ENCODE measurements at places on chromosomes 3 and 15.

- DNase-seq: no peak
These were observed 49.1 kb upstream of the CSPG4 start for GRCh38 chr15:75761446-75762356.

- no peak for DNase-seq
These were observed 418.0 kb downstream of the PLCL2 start for GRCh38 chr3:17302774-17303173.

GRCh38 chr3:186775999-186776398, 7.4 kb upstream of the EIF4A2 start:
- no peak for DNase-seq

DNA sequence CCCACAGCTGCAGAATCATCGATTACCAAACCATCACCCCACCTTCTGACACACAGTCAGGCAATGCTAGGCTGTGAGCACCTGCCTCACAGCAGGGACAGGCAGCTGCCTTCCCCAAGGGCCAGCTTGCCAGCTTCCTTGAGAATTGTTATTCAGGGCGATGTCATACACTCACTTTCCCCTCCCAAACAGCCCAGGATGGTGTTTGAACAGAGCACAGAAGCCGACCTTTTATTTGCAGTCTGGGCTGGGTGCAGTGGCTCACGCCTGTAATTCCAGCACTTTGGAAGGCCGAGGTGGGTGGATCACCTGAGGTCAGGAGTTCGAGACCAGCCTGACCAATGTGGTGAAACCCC, 84.5 kb upstream of the HERC1 start:
- DNase-seq: no peak

DNA sequence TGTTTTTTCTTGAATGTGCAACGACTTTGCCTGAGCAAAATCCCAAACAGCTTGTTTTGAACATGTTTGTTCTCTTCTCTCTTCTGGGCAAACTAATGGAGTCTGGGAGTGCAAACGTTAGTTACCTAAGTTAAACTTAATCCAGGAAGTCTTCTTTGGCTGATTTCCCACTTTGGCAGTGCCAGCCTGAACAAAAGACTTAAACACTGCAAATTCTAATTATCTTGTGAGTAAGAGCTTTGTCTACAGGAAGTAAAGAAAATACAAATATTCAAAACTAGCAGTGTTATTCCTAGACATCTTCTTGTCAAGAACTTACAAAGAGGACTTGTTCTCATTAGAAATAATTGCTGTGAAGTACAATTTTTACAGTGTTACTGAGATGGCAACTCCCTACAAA, 16.7 kb upstream of the DENND6A start:
- DNase-seq: no peak

DNA sequence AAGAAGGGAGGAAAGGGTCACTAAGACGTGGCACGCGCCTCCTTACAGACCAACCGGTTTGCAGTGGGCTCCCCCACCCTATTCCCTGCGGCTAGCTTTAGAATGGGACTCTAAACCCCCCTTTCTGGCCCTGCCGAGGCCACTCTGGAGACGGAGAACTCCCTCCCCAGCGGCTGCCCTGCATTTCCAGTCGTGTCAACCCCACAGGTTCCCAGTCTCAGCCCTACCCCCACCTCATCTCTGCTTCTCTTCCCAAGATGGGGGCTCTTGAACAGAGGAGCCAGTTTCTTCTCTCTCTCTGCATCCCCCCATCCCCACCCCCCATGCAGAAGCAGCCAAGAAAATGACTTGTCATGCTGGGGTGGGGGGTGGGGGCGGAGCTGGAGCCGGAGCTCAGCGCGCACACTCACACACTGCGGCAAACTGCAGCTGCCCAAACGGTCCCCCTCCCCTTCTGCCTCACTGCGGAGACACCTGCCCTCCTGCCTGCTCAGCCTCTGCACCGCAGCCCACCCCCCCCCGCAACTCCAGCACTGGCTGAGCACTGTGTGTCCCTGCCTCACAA, 871 bp downstream of the MAP1A start:
- DNase-seq: no peak

DNA sequence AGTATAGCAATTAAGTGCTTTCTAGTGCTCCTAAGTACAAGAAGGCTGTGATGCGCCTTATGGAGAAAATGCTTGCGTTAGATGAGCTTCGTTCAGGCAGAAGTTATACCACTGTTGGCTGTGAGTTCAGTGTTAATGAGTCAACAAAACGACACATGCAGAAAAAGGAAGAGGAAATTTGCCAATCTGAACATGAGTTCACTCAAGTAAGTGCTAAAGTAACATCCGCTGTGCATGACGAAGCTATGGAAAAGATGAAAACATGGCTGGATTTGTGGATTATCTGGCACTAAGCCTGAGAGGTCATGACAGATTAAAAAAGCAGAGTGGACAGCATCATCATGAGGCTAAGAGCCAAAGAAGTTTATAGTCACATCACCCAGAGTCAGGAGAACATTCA, 36.9 kb downstream of the SH3BP5 start:
- DNase-seq: no peak

GRCh38 chr3:123523023-123523412, 61.8 kb downstream of the HACD2 start:
- DNase-seq: no peak

DNA sequence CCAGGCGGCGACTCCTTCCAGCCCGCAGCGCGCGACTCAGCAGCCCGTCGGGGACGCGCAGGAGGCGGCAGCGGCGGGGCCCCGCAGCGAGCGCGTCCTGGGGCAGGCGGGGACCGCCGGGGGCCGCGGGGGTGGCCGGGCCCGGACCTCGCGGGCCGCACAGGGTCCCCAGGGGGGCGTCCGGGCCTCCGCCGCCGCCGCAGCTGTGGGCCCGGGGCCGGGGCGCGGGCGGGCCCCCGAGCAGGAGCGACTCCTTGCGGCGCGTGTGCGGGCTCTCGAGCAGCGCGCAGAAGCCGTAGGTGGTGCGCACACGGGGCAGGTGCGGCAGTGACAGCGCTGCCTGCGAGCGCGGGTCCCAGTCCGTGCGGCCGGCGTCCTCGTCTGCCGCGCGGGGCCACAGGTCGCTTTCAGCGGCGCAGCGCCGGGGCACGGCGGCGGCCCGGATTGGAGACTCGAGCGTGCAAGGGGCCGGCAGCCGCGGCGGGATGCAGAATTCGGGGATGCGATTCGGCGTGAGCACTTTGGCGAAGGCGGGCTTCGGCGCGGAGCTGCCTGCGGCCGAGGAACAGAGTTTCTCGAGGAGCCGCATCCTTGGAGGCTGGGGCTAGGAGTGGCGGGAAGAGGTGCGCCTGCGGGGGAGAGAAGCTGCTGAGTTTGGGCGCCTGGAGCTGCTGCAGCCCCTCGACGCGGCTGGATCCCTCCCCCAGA, 535 bp downstream of the C2CD4B start:
- DNase-seq: no peak

All from activated naive CD4-positive, alpha-beta T cell treated with anti-CD3 and anti-CD28 coated beads, Interleukin-2, amount 50 U/mL, for 72 hours (primary cell).